ENCODE measurements at places on chromosomes 13 and 19. TPM values are rescaled to one million over a fixed set of nuclear protein-coding genes. Genes with fewer than 3 reads are reported as not detected.

The FGF21 gene
- total RNA-seq, result not detected

The SIX5 gene
- 35.6 TPM for total RNA-seq

The DYRK1B gene
- 23.7 TPM for total RNA-seq

The TMEM221 gene
- total RNA-seq, result 0.34 TPM

The ZNF574 gene
- total RNA-seq, result 11.2 TPM
